Amniotic stem cell (primary cell): ENCODE measurements at places on chromosomes 6 and 20.

DNA sequence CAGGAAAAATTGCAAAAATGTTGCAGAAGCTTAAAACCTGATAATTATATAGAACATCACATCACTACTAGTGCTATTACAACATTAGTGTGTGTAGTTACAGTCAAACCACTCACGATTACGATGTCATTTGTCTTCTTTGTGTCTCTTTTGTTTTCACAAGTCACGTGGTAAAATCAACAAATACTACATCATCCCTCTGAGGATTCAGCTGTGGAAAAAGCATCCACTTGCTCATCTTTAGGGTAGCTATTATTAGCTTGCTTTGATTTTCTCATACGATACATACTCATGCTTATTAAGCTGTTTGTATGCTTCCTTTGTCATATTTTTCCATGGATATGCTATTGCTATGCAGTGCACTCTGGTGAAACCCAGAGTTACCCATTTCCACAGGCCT, 22.2 kb upstream of the ATXN1 start:
- DNase-seq = no peak

GRCh38 chr6:119128252-119128912, 49.9 kb upstream of the FAM184A start:
- DNase-seq = no peak

- DNase-seq = no peak
Observed at GRCh38 chr20:47747669-47748031, 37.6 kb downstream of the SULF2 start.

DNA sequence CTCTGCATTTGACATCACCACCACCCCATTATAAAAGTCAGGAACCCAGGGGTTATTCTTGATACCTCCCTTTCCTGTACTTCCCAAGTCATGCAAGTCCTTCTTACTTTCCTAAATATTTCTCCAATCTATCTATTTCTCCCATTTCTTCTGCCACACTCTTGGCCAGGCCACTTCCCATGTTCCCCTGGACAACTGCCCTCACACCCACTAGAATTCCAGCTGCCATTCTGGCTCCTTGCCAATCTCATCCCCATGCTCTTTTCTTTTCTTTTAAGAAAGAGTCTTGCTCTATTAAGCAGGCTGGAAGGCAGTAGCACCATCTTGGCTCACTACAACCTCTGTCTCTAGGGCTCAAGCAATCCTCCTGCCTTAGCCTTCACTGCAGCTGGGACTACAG, 15.2 kb downstream of the DEFB132 start:
- no peak for DNase-seq

- DNase-seq = no peak
Observed at GRCh38 chr20:47258745-47259695, 97.5 kb downstream of the ZMYND8 start.

DNA sequence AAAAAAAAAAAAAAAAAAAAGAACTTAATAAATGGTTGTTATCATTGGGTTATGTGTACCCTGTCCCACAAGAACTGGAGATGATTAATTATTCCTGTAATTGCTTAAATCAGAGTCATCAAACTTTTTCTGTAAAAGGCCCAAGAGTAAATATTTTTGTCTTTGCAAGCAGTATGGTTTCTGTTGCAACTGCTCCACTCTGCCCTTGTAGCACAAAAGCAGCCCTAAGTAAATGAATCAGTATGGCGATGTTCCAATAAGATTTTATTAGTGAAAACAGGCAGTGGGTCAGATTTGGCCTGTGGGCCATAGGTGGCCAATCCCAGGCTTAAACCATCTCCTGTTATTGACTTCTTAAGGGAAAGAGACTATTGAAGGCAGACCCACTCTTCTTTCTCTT, 252.7 kb downstream of the TSHZ2 start:
- DNase-seq = no peak

- no peak for DNase-seq
Observed at GRCh38 chr6:139290787-139291311, 949 bp downstream of the TXLNB start.

DNA sequence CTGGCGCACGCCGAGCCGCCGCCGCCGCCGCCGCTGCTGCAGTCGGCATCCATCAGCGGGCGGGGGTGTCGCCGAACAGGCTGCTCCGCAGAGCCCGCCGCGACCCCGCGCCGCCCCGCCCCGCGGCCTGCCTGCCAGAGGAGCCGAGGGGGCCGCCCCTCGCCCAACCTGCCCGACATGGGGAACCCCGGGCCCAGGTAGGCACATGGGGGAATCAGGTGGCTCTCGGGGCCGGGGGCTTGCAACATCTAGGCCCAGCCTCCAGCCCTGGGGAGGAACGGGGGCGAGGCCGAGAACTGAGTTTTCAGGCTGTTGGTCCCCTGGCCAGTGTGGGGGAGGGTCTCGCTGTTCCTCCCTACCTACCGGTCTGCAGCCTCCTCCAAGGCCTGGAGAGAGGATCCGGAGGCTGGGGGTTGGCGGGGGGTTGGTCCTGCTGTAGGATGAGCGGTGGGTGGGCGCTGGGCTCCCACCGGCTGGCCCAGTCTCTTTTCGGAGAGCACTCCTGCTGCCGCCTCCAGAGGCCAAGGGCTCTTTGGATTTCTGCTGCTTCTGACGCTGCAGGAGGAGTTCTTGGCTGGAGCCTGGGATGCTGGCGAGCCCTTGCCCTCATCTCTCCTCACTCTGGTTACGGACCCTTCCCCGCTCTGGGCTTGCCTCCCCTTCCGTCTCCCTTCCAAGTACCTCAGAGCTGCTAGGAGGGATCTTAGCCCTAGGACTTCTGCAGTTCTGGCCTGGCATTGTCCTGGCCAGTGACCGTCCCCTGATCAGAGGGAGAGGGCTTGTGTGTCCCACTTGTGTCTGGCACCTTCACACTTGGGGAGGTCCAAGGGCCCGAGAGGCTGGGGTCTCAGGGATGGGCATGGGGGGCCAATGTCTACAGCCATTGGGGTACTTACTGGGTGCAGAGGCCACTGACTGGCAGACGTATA, at the start of gene EPB41L1:
Gene EPB41L1, plus strand, starts transcription at position 41 of the 929 bp plus-strand sequence. CDS start 19,038 bp downstream, outside the sequence.
- no peak for DNase-seq

- DNase-seq = no peak
Observed at GRCh38 chr6:1815827-1816452, 206.2 kb downstream of the FOXC1 start.

GRCh38 chr20:24745617-24746350, 203.3 kb upstream of the CST7 start:
- DNase-seq = no peak

GRCh38 chr6:140462453-140463311, 1088.2 kb upstream of the CITED2 start:
- DNase-seq = no peak

DNA sequence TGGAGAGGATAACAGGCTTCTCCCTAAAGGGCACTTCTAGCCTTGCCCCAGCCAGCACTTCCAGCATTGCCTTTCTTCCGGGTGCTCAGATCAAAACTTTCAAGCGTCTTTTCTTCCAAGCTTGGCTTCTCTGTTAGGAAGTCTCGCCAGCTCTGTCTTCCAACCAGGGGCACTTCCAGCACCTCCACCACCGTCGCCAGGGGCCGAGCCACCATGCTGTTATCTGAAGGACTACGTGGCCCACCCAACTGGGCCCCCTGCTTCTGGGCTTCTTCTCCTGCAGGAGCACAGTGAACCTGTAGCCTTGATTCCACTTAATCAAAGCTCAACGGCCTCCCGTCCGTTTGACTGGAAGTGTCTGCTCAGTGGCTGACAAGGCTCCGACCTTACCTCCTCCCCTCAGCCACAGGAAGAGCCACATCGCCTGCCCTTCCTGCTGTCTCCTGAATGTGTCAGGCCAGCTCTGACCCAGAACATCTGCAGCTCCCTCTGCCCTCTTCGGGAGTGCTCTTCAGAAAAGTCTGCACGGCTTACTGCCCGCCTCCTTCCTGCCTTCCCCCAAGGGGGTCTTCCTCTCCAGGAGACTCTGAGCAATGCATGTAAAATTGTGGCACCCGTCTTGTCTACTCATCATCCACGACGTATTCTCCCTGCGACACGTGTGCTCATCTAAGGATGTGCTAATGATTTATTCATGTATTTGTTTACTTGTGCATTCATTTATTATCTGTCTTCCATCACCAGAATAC, 527.0 kb downstream of the CDH26 start:
- no peak for DNase-seq

- no peak for DNase-seq
Observed at GRCh38 chr6:149264629-149265028, 52.9 kb upstream of the TAB2 start.

- no peak for DNase-seq
Observed at GRCh38 chr6:43714311-43715055, 26.9 kb upstream of the MRPS18A start.

GRCh38 chr20:62834967-62835730, 18.3 kb downstream of the COL9A3 start:
- DNase-seq = no peak

- no peak for DNase-seq
Observed at GRCh38 chr6:4372866-4373265, 237.5 kb upstream of the ECI2 start.

GRCh38 chr6:9408402-9409117, 973.2 kb upstream of the SLC35B3 start:
- peak; percentile 29 for DNase-seq

DNA sequence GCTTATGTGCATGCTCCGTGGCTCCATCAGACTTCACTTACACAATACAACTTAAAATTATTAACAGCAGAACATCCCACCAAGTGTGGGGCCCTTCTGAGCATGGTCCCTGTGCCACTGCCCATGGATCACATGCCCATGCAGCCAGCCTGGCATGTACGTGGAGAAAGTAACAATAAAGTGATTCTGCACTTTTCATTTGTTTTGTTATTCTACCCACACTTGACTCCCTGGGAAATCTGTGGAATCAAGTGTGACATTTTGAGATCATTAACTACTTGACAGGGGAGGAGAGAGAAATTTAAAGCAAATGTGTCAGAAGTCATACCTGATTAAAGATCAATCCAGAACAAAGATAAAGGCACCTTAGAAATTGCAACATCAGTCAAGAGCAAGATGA, 112.0 kb downstream of the ISM1 start:
- no peak for DNase-seq

DNA sequence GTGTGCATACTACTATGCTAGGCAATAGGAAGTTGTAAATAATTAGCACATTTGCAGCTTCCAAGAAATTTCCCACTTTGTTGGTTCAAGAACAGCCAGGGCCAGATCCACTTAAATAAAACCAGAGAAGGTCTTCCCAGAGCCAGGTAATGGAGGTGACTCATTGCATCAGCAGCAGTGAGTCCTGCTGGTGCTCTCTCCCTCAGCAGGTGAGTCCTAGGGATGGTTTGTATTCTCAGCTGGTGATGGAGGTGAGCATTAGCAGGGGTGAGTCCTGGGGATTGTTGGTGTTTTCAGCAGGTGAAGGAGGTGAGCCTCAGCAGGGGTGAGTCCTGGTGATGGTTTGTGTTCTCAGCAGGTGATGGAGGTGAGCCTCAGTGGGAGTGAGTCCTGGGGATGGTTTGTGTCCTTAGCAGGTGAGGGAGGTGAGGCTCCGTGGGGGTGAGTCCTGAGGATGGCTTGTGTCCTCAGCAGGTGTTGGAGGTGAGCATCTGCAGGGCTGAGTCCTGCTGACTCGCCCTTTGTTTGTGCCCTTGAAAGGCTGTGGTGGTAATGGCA, 232.8 kb upstream of the EXOC2 start:
- no peak for DNase-seq

DNA sequence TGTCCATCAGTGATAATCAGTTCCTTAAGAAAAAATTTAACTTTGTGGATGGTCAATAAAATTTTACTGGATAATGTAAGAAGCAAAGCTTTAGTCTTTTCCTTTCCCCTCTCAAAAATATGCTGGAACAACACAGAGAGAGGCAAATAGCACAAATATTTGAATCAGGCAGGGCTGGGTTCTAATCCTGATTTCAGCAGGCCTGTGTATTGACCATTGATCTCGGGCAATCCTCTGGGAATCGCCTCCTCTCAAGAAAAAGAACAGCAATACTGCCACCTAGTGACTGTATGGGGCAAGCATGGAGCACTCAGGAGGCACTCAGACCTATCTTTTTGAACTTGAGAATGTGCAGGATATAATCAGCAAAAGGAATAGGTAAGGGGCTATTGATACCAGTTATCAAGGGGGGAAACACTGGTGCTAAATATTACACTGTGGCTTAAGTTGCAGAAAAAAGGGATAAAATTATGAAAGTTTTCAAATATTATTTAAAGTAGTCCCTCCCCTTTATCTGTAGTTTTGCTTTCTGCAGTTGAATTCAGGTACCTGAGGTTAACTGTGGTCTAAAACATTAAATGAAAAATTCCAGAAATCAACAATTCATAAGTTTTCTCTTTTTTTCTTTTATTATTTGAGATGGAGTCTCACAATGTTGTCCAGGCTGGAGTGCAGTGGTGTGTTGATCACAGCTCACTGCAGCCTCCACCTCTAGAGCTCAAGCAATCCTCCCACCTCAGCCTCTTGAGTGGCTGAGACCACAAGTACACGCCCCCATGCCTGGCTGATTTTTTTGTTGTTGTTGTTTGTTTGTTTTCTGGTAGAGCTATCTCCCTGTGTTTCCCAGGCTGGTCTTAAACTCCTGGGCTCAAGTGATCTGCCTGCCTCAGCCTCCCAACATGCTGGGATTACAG, 91.8 kb upstream of the NHSL1 start:
- peak; percentile 55 for DNase-seq

DNA sequence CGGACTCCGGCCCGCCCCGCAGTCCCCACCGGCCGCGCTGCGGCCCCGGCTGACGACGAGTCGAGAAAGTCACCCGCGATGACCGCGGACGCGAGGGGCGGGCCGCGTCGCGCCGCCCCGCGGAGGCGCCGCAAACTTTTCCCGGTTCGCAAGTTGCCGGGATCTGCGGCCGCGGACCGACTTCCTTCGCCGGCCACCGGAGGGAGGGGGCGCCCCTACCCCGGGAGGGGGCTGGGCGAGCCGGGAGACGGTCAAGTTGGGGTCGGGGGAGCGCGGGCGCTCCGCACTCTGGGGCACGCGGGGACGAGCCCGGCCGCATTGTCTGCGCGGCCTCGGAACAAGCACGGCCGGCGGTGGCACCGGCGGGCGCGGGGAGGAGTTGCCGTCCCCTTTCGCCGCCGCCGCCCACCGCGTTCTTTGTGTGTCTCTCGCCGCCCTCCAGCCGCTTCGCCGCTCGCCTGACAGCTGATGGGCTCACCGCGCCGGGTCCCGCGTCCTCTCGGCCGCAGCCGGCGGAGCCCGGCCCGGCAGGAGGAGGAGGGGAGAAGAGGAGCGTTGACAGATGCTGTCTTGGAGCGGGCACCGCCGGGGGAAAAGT, 131.6 kb downstream of the OGFRL1 start:
- DNase-seq = no peak

DNA sequence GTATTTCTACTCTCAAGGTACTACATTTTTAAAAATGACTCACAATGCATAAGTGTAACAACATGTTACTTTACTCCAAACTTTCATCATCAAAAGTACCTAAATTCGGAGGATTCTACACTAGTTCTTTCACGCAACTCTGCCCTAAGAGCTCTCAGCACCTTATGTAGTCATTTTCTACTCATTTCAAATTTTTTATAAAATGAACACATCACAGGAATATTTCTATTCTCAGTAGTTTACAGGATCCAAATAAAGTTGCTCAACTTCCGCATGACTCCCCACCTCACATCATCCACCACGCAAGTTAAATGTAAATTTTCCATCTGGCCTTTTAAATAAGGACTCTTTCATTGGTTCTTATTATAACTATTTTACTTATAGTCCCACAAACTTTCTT, 344.9 kb upstream of the MANEA start:
- DNase-seq = no peak
